ENCODE measurements at places on chromosomes 2 and 18.
A peak's percentile ranks its signal among the peaks of the same experiment; 100 is the strongest.

DNA sequence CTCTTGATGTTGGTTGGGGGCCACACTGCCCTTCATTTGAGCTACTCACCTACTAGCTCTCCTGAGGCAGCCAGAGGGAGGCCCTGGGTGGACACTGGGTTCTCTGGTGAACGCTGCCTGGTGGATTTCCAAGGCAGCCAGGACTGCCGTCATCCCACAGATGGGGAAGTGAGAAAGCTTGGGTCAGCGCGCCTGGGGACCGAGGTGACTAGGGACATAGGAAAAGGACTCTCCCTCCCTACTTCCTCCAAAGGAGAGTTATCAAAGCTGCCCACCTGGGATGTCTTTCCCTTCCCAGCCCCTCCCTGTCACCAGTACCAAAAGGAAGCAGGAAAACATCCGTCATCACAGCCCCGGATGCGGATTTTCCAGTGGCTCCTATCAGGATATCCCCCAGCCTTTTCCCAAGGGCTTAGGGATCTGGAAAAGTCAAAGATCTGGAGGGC is 3.8 kb upstream of the SEMA4C start:
- no peak for DNase-seq

DNA sequence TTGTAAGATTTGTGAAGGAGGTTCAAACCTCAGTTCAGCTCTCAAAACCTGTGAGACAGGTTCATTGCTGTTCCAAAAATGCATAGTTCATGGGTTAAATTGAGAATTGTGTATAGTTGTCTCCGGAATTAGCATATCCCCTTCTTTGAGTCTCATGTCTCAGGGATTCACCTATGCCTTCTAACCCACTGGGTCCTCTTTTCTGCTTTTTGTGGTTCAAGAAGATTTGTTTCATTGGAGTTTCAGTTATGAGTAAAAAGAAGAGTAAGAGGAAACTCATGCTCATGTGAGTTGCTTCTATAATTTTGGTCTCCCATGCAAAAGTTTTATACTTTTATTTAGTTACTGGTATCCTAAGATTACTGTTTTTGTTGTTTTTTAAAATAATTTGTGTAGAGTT is 1219.8 kb upstream of the ZEB2 start:
- no peak for DNase-seq

GRCh38 chr2:101501443-101501842 is 26.5 kb upstream of the RFX8 start:
- no peak for DNase-seq

- DNase-seq: no peak
These were observed 900.7 kb upstream of the SOX11 start for GRCh38 chr2:4791488-4791887.

GRCh38 chr2:54524226-54524991 is 68.3 kb downstream of the SPTBN1 start:
- no peak for DNase-seq

DNA sequence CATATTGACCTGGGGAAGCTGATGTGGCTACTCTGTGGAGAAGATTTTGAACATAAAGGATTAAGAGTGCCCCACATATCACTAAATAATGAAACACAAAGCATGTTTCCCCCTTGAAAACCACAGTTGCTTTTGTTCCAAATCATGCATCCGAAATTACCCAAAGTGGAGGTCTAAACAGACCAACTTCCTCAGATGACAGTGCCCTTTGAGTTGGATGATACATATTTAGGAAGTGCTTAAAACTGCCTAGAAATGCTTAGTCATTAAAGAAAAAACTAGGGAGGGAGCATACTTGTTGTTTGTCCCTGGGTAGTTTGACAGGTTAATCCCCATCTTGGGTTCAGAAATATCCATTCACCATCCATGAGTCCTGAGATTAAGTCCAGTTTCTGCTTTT is 1070.3 kb downstream of the SUCLG1 start:
- DNase-seq: no peak

DNA sequence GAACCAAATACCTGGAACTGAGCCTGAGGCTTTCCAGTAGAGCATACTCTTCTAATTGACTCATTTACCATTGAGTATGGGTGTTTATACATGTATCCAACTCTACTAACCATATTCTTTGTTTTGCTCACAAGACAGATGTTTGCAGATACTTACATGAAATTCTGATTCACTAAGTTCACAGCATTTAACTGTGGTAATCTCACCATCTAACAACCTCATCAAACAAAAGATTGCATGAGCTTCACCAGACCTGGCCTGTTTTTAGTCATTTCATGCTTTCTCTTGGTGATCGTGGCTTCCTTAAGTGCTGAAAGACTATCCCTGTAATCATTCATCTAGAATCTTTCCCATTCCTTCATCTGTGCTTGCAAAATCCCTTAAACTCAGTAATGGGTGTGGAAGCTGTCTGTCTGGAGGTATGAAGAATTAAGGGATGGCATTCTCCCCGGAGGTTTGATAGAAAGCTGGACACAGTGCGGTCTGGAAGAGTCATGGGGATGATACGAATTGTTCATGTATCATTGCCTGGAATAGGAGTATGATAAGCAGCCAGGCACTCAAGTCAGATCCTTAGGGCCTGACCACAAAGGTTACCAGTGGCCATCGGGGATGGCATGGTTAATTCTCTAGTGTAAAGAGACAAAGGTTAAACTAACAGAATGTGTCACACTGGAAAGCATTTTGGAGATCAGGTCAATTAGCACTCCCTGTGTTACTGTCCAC is 42.0 kb upstream of the IL1R1 start:
- no peak for DNase-seq

- no peak for DNase-seq
These were observed 242.1 kb upstream of the RGPD4 start for GRCh38 chr2:107584577-107584976.

DNA sequence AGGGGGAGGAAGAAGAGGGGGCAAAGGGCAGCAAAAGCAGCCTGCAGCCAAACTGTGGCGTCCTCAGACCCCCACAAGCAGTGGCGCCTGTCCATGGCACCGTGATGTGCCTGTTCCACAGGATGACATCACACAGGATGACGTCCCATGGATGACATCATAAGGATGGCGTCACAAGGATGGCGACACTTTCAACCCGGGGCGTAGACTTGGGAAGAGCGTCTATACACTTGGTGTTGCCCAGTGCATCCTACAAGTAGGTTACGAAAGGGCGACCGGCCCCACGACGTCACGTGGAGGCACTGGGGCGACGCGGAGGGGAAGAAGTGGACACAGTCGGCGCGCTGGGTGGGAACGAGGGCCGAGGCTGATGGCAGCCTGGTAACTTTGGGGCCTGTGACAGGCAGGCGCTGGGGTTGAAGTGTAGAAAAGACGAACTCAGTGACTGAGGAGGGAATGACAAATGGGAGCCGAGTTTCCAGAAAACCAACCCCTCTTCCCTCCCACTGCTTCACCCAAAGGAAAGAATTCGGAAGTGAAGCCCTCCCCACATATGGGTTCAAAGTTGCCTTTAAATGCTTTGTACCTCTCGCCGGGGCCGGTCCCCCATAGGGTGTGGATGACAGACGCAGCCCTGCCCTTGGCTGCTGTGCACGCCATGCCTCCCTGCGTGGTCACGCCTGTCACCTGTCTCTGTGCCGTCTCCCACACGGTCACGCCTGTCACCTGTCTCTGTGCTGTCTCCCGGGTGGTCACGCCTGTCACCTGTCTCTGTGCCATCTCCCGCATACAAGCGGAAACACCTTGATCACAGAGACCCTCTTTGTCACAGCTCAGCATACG is 13.4 kb upstream of the KCNG2 start:
- DNase-seq: no peak

- DNase-seq: peak; percentile 60
These were observed 18.1 kb downstream of the LPIN2 start for GRCh38 chr18:2994603-2995432.

DNA sequence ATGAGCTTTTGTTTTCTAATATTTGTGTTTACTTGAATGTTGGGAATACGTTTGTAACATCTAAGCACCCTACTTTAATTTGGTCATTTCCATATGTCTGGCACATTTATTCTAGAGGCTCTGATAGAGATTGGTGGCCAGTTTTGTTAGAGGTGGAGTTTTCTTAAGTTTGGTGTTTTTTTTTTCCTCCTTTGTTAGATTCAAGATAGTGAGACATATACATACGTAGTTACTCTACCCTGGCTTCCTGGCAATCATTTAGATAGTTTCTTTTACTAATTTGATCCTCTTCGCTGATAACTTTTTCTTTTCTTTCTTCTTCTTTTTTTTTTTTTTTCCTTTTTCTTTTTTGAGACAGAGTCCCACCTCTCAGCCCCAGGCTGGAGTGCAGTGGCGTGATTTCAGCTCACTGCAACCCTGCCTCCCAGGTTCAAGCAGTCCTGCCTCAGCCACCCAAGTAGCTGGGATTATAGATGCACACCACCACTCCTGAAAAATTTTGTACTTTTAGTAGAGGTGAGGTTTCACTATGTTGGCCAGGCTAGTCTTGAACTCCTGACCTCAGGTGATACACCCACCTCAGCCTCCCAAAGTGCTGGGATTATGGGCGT is 26.6 kb downstream of the SMCHD1 start:
- no peak for DNase-seq

- DNase-seq: no peak
These were observed 33.6 kb downstream of the HJURP start for GRCh38 chr2:233820774-233821105.

DNA sequence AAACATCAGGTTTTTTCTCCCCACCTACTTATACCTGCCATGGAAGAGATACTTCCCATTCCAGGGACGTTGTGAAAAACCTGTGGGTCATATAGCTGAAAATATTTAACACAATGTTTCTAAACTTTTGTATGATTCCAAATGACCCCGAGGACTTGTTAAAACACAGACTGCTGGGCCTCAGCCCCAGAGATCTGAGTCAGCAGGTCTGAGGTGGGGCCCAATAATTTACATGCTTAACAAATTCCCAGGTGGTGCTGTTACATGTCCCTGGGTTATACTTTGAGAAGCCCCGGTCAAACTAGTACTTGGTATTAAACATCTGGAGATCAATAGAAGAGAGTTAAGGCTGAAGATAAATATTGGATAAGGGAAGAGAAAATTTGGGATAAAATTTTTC is 71.4 kb upstream of the FRZB start:
- DNase-seq: no peak

DNA sequence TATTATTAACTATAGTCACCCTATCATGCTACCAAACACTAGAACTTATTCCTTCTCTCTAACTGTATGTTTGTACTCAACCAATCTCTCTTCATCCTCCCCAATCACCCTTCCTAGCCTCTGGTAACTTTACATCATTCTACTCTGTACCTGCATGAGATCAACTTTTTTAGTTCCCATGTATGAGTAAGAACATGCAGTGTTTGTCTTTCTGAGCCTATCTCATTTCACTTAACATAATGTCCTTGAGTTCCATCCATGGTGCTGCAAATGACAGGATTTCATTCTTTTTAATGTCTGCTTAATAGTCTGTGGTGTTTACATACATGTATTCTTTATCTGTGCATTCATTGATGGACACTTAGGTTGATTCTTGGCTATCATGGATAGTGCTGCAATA is 108.9 kb upstream of the RFX8 start:
- DNase-seq: no peak

GRCh38 chr2:237660381-237660900 is 33.1 kb downstream of the LRRFIP1 start:
- no peak for DNase-seq

DNA sequence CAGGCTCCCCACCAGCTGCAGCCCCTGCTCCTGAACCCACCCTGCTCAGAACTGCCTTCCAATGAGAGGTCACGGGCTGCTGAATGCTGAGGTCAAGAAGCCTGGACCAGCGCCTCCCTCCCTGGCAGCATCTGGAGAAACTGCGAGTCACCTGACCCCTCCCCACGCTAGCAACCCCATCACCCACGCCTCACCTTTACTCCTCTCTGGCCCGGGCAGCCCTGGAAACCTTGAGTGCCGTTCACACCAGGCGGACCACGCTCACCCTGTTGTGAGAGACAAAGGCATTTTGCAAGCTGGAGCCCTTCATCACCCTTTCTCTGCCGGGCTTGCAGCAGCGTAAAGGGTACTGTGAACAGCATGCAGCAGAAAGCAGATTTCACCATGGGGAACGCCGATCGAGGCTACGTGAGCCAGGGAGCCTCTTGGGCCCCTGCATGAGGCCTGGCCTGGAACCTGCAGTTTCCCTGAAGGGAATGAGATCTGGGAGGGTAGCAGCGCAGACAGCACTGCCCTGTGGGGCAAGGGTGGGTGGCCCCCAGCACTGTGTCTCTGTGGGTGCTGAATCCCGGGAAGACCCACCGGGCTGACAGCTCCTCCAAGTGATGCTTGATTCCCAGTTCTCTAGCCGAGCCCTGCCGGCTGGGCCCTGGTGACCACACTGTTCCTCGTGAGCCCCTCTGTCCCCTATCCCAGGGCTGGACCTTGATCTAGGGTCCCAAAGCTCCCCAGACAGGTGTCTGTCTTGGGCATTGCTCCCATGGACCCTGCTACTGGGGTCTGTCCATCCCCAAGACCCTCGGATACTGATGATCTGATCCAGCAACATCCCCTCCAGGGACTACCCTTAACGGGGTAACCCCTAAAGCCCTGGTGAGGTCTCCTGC is 53.8 kb downstream of the COL6A3 start:
- DNase-seq: no peak

DNA sequence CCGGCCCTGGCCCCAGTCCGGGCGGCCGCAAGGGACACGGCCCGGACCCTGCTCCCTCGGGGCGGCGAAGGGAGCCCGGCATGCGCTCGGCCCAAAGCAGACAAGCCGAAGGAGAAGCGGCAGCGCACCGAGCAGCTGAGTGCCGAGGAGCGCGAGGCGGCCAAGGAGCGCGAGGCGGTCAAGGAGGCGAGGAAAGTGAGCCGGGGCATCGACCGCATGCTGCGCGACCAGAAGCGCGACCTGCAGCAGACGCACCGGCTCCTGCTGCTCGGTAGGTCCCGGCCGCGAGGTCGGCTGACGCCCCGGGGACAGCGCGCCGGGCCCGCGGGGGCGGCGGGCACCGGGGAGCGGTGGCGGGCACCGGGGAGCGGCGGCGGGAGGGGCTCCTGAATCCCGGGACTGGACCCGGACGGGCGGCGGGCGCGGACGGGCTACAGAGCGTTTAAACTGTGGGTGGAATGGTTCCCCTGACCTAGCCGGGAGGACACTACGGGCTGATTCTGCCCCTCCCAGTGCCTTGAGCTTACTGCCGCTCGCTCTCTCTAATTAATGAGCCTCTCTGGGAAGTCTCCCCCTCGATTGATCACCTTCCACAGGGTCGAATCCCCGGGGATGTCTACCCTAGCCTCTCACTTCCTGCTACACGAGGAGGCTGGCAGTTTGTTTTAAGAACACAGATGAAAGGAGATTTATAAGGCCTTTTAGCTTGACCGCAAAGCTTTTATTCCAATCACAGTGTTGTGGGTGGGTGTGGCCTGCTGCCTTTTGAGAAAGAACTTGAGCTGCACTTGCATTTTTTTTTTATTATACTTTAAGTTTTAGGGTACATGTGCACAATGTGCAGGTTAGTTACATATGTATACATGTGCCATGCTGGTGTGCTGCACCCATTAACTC is 853 bp downstream of the GNAL start:
- peak; percentile 19 for DNase-seq

GRCh38 chr2:96895746-96896651 is 26.1 kb upstream of the SEMA4C start:
- DNase-seq: no peak

All from stimulated activated naive CD4-positive, alpha-beta T cell (primary cell).